ENCODE measurements at places on chromosomes 5 and 9.

- no peak for DNase-seq
Measured at GRCh38 chr5:148984345-148984744, 78.5 kb downstream of the SH3TC2 start.

DNA sequence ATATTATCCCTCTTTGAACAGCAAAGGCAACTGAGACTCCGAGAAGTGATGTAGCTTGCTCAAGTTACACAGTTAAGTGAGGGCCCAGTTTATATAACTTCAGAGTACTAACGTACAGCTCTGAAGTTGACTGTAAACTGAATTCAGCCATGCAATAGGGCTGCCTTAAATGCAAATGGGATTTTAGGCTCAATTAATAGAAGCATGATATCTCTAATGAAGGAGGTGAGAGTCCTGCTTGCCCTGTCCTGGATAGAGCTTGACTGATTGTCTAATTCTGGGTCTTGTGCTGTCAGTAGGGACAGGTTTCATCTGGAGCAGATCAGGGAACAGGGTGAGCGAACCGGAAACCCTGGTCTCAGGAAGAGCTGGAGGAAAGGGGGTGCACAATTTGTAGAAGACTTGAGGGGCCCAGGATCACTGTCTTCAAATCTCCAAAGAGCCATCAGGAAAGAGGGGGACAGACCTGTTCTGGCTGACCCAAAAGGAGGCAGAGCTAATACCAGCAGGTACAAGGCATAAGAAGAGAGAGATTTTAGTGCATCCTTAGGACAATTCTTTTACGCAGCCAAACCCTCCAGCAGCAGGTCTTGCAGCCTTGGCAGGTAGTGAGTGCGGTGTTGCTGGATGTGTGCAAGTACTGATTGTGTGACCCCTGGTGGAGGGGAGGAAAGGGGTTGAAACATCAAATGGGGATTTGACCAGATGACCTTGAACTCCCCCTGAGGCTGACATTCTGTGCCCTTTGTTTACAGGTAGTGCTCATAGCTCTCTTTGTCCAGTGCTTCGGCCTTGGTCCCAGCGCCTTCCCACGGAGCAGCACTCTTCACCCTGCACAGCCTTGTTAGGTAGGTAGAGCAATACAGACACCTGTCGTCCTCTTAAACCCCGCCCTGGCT is 13.0 kb downstream of the GSN start:
- no peak for DNase-seq

GRCh38 chr5:88480245-88480644 is 211.6 kb upstream of the TMEM161B start:
- no peak for DNase-seq

- DNase-seq: no peak
Measured at GRCh38 chr9:130498298-130498917, 53.6 kb downstream of the ASS1 start.

GRCh38 chr5:57306359-57306758 is 132.5 kb downstream of the GPBP1 start:
- DNase-seq: no peak

DNA sequence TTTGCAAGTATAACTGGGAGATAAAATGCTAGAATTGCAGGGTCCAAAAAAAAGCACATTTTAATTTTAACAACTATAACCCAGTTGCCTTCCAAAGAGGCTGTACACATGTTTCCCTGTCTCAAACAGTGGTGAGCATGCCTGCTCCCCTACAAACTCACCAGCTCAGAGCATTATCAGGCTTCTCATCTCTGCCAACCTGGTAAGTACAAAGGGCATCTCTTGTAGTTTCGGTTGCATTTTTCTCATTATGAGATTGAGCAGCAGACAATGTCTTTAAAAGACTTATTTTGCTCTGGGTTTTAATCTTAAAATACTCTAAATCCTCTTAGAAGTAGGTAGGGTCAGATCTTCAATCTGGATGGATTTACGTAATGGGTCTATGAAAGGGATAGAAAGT is 107.1 kb upstream of the MSX2 start:
- DNase-seq: no peak

All from neural progenitor cell (in vitro differentiated cells).